ENCODE measurements at places on chromosomes 3 and 15. TPM values are rescaled to one million over a fixed set of nuclear protein-coding genes. Genes with fewer than 3 reads are reported as not detected.

RBP2 gene
- total RNA-seq, result not detected

GRCh38 chr3:60086811-60087210 is 1037.0 kb upstream of the CFAP20DC start:
- DNase-seq, result no peak

GOLGA6L7 gene
- total RNA-seq, result not detected

DNA sequence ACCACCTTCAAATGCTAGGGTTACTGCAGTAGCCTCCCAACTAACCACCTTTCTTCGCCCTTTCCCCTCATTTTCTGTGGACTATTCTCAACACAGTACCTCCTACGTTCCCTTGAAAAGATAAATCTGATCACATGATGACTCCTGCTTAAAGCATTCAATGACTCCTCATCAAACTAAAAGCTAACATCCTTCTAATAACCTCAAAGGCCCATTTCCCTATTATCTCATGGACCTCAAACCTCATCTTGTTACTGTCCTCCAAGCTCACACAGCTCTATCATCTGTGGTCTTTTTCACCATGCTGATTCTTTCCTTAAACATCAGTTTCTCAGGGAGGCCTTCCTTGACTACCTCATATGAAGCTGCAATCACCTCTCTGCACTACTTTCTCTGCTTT is 29.6 kb downstream of the GADL1 start:
- DNase-seq, result no peak

GRCh38 chr3:172376881-172377280 is 71.4 kb downstream of the GHSR start:
- no peak for DNase-seq

FOXB1 gene
- not detected for total RNA-seq

DNA sequence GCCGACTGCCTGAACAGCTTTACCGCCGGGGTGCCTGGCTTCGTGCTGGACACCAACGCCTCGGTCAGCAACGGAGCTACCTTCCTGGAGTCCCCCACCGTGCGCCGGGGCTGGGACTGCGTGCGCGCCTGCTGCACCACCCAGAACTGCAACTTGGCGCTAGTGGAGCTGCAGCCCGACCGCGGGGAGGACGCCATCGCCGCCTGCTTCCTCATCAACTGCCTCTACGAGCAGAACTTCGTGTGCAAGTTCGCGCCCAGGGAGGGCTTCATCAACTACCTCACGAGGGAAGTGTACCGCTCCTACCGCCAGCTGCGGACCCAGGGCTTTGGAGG is 815 bp downstream of the SPINT1 start:
- peak; percentile 46 for DNase-seq

RPSA gene
- total RNA-seq, result 2,792 TPM

CDC25A gene
- total RNA-seq, result 5.9 TPM

DNA sequence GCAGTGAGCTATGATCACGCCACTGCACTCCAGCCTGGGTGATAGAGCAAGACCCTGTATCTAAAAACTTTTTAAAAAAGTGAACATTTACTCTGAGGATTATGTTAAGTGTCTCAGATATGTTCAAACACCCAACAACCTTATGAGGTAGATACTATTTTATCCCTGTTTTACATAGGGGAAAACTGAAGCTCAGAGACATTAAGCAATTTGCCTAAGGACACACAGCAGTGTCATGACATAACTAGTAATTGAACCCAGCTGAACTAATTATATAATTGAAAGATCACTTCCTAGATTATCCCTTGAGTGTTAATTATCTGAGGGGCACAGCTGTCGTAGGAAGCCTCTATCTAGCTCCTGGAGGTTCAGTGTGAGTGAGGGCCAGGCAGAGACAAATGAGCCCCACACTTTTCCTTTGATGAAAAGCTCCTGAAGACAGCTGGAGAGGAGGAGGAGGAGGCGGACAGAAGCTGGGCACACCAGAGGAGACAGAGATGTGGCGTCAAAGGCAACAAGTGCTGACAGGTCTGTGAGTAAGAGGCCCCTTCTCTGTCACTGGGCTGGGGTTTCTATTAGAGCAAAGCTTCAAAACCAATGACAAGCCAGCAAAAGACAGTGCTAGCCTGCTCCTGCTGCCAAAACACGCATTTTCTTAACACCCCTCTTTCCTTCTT is 20.5 kb downstream of the TRH start:
- DNase-seq, result no peak

BFSP2 gene
- 0.27 TPM for total RNA-seq

SLITRK3 gene
- not detected for total RNA-seq

DNA sequence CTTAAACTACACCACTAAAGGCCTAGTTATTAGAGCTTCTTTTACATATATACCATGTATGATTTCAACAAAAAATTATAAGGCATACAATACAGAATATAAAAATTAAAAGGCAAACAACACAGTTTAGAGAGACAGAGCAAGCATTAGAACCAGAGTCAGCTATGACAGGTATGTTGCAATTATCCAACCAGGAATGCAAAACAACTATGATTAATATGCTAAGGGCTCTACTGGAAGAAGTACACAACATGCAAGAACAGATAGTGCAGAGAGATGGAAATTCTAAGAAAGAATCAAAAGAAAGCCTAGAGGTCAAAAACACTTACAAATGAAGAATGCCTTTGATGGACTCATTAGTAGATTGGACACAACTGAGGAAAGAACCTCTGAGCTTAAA is 39.6 kb downstream of the CCDC54 start:
- DNase-seq, result no peak

RPP25 gene
- total RNA-seq, result 3.2 TPM

DNA sequence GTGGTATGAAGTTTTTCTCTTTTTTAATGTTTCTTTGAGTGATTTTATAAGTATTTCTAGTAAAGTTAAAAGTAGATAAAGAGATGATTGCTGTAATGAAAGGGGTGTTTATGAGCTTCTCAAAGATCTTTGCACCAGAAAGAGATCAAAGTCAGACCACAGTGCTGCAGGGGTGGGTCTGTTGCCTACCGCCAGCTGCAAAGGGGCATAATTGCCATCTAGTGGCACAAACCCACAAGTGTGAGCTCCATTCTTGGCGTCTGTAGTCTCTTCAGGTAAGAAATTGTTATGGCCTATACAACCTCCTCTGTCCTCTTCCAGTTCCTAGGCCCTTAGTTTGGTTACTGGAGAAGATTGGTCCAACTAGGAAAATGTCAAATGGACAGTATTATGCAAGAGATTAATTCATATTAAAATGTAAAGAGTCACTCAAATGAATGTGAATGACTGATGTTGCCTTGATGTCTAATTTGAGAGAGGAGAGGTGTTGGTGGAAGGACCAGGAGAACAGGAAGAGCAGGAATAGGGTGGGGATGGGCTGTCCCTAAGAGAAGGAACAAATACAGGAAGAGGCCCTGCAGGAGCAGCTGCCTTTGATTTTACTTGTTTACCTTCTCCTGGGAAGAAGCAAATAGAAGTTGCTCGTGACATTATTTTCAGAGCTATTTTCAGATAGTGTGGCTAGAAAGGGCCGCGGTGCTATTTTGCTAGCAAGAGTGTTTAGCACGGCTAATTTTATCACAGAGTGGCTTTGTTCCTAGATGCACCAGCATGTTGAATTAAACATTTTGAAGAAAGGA is 53.0 kb upstream of the GSK3B start:
- DNase-seq, result peak; percentile 33

- no peak for DNase-seq
Measured at GRCh38 chr15:76203346-76204108, 107.7 kb downstream of the ETFA start.

SPATA12 gene
- under 0.01 TPM for total RNA-seq

DNA sequence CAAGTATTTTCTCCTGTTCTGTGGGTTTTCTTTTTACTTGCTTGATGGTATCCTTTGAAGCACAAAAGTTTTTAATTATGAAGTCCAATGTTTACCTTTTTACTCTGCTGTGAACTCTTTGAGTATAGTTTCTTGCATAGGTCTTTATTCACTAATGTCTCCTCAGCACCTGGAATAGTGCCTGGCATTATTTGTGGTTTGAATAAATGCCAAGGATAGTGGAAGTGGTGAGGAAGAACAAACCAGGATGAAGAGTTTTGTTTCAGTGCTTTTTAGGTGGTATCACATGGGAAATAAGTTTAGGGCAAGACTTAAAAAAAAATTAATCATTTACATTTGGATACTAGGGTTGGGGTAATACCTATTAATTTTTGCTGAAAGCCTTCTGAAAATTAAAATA is 25.7 kb downstream of the GPD1L start:
- no peak for DNase-seq

PTPRG gene
- total RNA-seq, result under 0.01 TPM

DNA sequence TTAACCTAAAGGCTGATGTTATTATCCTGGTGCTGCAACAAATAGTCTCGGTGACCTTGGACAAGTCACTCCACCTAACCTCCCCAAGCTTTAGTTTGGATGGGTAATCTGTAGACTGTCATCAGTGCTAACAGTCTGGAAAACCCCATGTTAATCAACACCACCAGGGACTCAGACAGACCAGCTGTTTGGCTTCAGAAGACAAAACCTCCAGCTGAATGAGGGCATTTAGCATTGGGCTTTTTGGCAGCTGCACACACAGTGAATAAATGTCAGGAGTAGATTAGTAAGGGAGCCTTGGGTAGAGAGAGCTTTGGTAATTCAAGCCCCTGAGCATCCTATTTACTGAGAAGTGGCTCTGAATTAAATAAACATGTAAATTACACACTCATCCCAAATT is 24.9 kb upstream of the C3orf80 start:
- DNase-seq, result peak; percentile 18

KCNMB3 gene
- total RNA-seq, result 1.3 TPM

- DNase-seq, result no peak
Measured at GRCh38 chr3:13474776-13475303, 5.3 kb upstream of the HDAC11 start.

GRCh38 chr15:23566651-23567050 is 1.2 kb downstream of the MKRN3 start:
- no peak for DNase-seq

DNA sequence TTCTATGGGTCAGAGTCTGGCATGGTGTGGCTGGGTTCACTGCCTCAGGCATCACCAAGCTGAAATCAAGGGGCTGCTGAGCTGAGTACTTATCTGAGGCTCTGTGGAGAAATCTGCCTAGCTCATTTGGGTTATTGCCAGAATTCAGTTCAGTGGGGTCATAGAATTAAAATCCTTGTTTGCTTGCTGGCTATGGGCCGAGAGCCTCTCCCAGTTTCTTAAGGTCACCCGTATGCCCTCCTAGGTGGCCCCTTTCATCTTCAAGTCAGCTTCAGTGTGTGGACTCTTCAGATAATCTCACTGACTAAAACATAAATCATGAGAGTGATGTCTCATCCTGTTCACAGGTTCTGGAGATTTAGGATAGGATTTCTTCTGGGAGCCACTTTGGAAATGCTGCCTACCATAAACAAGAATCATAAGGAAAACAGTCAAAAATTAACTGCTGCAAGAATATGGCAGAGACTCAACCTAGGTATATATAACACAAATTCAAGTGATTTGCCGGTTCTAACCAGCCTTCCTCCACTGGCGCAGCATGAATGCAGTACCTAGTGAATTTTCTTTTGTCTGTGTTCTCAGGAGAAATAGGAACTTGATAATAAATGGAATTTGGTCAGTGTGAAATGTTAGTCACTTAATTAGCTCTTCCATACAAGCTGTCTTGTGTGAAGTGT is 5.3 kb downstream of the CP start:
- DNase-seq, result no peak

SIDT1 gene
- total RNA-seq, result 15.1 TPM

DPPA2 gene
- under 0.01 TPM for total RNA-seq

FBXO40 gene
- not detected for total RNA-seq

DNA sequence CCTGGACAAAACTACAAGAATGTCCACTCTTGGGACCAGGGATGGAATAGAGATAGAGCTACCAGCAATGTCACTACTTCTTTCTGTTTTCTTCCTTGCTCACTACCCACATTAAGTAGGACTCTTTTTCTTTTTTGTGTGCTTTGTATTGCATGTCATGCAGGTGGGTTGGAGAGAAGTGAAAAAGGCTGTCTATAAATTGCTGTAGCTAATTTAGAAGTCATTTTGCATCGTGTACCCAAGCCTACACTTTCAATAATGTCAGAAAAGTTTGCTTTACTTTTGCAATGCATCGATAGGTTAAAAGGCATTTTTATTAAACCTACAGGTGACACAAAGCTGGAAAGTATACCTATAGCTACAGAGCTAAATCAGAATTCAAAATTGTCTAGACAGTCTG is 58.9 kb downstream of the GTF2E1 start:
- no peak for DNase-seq

TF gene
- total RNA-seq, result under 0.01 TPM

ANKRD63 gene
- total RNA-seq, result 1.1 TPM

GRCh38 chr15:38668898-38669391 is 104.3 kb upstream of the RASGRP1 start:
- no peak for DNase-seq

DNA sequence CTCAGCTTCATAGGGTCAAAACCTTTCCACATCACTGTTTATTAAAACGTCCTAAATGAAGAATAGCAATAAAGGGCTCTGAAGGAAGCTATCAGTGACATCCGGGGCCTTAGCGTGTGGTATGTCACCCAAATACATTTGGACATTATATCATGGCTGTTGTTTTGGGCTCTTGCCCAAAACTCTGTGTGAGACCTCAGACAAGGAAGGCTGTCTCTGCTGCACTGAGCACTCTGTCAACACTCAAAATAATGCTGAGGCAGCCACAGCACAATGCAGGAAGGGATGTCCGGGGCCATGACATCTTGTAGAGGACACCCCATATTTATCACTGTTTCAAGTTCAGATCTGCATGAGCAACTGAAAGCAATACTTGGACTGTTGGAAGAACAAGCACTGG is 293.8 kb upstream of the WNT5A start:
- no peak for DNase-seq

DNA sequence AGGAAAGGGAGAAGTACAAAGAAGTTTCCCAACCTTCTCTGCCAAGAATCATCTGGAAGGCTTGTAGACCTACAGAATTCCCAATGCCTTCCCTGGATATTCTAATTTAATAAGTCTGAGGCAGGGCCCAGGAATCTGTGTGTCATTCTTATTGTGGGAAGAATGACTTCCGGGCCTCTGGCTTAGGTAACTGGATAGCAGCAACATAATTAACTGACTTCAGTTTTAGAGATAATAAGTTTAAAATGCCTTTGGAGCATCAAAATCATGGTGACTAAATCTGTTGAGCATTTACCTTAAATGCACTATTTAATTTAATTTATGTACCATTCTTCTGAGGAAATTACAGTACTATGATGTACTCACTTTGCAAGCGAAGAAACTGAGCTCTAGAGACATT is 44.3 kb upstream of the TM4SF1 start:
- DNase-seq, result no peak

SAXO2 gene
- total RNA-seq, result under 0.01 TPM

- no peak for DNase-seq
Measured at GRCh38 chr15:72749700-72750099, 33.9 kb downstream of the ADPGK start.

GRCh38 chr15:84789762-84790161 is 27.4 kb upstream of the ALPK3 start:
- no peak for DNase-seq

GRCh38 chr3:40739971-40740370 is 215.2 kb downstream of the ZNF621 start:
- DNase-seq, result no peak

- DNase-seq, result no peak
Measured at GRCh38 chr15:48940508-48940907, 23.2 kb downstream of the SHC4 start.

DHFR2 gene
- 1.6 TPM for total RNA-seq
